ENCODE measurements at places on chromosomes 11 and 22.

GRCh38 chr11:64203421-64204079 lies 3.0 kb upstream of the FERMT3 start:
- DNase-seq, result no peak

- no peak for DNase-seq
These were observed 100.9 kb upstream of the USP47 start for GRCh38 chr11:11740836-11741235.

DNA sequence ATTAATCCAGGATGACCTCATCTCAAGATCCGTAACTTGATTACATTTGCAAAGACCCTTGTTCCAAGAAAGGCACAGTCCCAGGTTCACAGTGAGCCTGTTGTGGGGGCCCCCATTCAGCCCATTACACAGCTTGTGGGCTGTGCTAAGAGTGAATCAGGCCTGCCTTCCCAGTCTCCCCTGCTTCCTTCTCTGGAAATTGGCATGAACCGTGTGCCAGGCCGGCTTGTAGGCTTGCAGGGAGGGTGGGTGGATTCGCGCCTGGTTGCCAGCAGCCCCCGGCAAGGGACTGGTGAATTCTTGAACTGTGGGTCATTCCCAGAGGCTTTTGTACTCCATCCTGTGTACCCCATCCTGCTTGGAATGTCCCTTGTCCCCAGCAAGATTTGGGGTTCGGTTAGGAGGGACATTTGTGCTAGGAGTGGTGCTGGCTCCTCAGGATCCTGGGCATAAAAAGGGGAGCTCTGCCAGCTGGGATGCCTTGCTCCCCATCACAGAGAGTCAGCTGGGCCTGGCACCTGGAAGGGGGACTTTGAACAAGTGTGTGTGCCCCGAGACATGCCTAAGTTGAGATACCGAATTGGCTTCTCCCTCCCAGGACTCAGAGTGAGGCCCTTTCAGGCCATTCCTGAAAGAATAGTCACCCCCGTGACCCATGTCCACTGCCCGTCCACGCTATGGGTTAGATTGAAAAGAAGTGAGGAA lies 818.2 kb downstream of the BRD1 start:
- DNase-seq, result no peak

DNA sequence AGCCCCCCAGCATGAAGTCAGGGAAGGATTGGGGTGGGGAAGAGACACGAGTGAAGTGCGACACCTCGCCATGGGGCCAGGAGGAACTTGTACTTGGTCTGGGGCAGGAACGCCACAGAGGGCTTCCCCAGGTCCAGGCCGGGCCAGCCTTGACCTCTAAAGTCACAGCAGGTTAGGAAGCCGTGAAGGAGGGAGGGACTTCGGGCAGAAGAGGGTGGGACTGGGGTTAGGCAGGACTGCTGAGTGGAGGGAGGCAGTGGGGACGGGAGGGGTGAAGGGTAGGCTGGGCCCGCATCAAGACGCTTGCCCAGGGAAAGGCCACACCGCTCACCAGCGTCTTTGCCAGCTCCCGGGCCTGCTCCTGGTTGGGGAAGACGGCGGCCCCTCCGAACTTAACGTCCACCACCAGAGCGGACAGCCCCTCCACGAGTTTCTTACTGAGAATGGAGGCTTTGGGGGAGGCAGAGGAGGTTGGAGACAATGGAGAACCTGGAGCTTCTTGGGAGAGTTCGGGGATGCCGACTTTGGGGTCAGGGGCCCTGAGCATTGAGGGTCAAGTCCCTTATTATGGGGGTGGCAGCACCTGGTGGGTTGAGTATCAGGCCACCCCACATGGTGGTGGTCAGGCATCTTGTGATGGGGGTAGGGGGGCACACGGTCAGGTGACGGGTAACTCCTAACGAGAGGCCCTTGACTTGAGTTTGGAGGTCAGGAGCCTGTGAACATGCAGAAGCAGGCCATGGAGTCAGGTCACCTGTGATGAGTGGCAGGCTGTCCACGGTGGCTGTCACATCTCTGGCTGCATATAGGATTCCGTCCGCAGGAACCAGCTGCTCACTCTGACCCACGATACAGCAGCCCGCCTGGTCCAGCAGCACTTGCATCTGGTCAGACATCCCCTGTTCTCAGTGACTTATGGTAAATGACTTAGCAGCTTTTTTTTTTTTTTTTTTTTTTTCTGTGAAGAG lies 1.7 kb upstream of the SCO2 start:
- DNase-seq, result peak; percentile 40

DNA sequence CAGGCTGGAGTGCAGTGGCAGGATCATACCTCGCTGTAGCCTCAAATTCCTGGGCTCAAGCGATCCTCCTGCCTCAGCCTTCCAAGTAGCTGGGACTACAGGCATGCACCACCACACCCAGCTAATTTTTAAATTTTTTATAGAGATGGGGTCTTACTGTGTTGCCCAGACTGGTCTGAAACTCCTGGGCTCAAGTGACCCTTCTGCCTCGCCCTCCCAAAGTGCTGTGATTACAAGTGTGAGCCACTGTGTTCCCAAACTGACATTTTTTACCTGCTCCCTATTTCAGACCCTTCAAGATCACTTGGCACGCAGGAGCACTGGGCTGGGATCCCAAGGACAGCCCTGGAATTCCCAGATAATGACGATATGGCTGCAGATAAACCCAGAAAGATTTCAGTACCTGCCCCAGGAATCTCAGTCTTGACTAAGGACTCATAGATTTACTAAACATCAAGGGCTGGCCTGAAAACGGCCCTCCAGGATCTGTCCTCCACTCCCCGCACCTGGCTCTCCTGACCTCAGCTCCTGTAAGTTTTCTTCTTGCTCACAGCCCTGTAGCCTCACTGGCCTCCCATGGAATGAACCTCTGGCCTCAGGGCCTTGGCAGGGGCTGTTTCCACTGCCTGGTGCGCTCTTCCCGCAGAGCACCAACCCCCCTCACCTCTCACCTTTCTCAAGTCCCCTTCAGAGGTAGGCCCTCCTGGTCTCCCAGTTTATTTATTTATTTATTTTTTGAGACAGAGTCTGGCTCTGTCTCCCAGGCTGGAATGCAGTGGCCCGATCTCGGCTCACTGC lies 3.6 kb upstream of the CSNK1E start:
- no peak for DNase-seq

All from EL (cell line).